ENCODE measurements at places on chromosomes 12 and 14.

GRCh38 chr12:31589904-31590641 is 863 bp downstream of the DENND5B start:
- DNase-seq = peak; percentile 69

GRCh38 chr14:70320294-70320693 is 39.2 kb downstream of the COX16 start:
- no peak for DNase-seq

GRCh38 chr12:74152370-74152769 is 385.3 kb upstream of the ATXN7L3B start:
- DNase-seq = no peak

- DNase-seq = no peak
Measured at GRCh38 chr12:32273063-32273522, 126.3 kb upstream of the FGD4 start.

- no peak for DNase-seq
Measured at GRCh38 chr14:63220526-63220925, 16.3 kb downstream of the RHOJ start.

GRCh38 chr14:45249856-45250575 is 3.0 kb downstream of the MIS18BP1 start:
- DNase-seq = no peak

GRCh38 chr14:24082411-24083080 is 11.2 kb downstream of the CPNE6 start:
- DNase-seq = no peak

GRCh38 chr14:33186656-33187055 is 248.0 kb downstream of the NPAS3 start:
- DNase-seq = no peak

DNA sequence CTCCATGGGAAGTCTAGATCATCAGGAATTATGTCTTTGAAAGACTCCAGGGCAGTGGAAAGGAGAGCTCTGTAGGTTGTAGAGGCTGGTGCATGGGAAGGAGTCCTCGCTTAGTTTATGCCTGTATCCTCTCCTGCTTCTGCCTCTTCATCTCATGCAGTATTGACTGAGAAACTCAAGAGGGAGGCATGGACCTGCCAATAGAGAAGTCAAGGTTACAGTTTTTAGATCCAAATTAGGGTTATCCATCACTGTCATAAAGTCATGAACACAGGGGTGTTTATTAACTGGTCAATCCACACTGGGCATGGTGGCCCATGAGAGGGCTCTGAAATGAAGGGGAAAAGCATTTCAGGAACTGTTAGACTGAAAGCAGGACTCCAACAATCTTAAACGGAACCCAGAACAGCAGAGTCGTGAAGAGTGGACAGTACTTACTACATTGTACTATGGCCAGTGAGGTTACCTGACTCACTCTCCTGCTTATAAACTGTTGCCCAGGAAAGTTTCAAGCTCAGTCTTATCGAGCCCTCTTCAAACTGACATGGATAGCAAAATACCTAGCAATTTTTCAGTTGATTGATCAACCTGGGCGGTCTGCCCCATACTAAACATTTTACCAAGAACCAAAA is 30.1 kb upstream of the DHRS7 start:
- no peak for DNase-seq

DNA sequence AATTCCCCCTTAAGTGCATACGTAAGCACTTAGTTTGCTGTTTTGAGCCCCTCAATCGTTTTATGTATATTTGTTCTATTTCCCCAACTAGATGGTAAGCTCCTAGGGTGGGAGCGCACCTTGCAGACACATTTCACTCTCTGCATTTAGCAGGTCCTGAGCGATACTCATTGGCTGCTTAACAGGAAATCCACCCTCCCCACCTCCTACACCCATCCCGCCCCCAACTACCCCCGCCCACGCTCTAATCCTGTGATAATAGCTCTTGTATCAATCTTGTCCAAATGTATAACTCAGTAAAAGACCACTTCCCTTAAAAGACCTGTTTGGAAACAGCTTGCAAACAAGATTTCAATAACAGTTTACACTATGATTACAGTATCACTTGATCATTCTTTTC is 8.1 kb downstream of the LPAR5 start:
- DNase-seq = peak; percentile 35

DNA sequence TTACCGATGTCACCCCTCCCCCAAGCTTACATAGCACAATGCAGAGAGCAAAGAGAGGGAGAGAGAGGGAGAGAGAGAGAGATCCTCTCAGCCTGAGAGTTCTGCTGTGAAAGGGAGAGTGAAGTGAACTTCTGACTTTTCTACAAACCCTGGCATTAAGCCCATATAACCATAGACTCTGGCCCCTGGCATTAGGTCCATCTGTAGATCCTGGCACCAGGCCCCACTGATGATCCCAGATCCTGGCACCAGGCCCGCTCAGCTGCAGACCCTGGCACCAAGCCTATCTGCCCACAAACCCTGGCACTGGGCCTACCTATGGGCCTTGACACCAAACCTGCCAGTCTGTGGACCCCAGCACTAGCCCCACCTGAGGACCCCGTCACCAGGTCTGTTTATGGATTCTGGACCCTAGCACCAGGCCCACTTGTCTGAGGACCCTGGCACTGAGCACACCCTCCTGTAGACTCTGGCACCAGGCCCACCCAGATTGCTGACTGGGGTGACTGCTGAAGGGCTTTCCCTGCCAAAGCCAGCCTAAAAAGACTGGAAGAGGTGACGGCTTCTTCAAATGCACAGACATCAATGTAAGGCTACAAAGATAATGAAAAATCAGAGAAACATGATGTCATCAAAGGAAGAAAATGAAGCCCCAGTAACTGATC is 14.5 kb upstream of the KRT83 start:
- no peak for DNase-seq

- no peak for DNase-seq
Measured at GRCh38 chr12:22974865-22975264, 349.9 kb downstream of the ETNK1 start.

- DNase-seq = no peak
Measured at GRCh38 chr12:33560653-33561208, 121.1 kb upstream of the SYT10 start.

- DNase-seq = no peak
Measured at GRCh38 chr12:11732023-11732422, 82.5 kb downstream of the ETV6 start.

- peak; percentile 76 for DNase-seq
Measured at GRCh38 chr12:47758834-47759690, at the start of gene RAPGEF3. Gene RAPGEF3, minus strand, starts transcription at chr12:47758880. Its CDS starts 324 bp downstream, at chr12:47758556.

- DNase-seq = peak; percentile 90
Measured at GRCh38 chr12:123142921-123143735, 7.8 kb downstream of the PITPNM2 start.

DNA sequence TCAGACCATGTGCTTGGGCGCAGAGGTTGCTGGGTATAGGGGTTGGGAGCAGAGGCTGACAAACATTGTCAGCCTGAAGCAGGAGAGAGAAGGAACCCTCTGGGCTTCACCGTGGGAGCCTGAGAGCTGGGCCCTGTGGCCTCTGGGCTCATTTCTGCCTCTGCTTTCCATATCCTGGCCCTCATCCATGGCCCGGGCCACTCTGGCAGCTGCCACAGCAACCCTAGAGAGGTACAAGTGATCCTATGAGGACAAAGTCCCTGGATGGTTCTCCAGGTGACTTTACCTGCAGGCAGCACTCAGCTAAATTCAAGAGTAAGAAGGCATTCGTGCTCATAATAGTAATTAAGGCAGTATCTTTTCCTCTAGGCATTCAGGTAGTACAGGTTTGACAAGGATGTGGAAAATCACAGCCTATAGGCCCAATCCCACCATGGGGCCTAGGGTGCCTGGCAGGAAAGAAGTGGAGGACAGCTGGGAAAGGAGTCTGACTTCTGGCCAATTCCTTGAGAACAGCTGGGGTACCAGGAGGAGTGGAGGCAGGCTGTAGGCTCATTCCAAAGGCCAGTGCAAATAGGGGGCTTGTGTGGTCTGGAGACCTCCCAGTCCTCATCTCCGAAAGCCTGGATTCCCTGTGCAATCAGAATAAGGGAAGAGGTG is 3.6 kb upstream of the TTC7B start:
- no peak for DNase-seq

DNA sequence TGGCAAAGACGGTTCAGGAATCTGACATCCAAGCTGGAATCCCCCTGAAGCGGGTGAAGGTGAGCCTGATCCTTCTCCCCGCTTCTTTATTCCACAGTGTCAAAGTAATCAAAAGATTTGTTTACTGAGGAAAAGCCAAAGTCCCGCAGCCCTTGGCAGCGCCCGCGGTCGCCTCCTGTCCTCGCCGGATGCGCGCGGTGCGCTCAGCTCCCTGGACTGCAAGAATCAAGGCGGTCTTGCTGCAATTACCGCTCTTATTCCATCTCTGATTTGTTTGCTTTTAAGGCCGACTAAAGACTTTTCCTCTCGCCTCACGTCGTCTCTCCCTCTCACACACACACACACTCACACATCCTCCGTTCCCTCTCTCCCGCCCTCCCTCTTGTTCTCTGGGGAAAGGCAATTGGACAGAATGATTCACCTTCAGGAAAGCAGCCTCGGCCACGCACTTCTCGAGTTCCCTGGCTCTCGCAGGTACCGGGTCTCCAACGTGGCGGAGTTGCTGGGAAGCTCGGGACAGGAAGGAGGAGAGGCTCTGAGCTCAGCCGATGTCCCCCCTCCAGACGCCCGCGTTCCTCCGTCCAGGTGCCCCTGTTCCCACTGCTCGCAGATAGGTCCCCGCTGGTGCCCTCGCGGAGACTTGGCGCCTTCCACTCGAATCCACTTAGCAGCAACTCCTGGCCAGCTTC is 68.6 kb upstream of the USP15 start:
- peak; percentile 21 for DNase-seq

- DNase-seq = peak; percentile 94
Measured at GRCh38 chr12:54356951-54357356, 7.3 kb downstream of the GPR84 start.

DNA sequence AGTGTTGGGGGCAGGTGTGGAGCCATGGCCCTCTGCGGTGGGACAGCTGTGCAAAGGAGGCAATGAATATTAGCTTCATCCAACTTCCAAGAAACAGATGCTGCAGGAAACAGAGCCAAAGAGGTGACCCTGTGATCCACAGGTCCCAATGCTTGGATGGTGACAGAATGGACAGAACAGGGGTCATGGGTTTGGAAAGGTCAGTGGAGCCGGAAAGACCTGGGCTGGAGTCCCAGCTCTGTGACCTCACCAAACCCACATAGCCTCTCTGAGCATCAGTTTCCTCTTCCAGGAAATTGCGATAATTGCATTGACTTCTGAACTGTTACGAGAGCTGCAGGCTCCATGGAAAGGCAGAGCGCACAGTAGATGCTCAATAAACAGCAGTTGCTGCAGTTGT is 110.2 kb upstream of the GSC start:
- DNase-seq = no peak

DNA sequence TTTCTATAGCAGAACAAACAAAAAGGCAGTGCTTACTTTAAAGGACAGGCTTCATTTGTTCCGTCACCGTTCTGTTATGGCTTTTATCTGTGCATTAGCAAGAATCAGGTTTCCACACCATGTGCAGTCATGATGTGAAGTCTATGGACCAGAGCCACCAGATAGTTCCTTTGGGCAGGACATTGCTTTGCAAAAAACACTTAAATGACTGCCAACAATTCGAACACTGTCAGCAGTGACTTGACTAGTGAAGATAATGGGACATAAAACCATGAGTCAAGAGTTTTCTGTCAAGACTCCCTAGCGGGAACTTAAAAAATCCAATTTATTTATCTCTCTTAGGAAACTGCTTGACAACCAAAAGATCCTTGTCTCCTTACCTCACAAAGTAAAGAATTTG is 80.3 kb downstream of the NKX2-1 start:
- DNase-seq = no peak

DNA sequence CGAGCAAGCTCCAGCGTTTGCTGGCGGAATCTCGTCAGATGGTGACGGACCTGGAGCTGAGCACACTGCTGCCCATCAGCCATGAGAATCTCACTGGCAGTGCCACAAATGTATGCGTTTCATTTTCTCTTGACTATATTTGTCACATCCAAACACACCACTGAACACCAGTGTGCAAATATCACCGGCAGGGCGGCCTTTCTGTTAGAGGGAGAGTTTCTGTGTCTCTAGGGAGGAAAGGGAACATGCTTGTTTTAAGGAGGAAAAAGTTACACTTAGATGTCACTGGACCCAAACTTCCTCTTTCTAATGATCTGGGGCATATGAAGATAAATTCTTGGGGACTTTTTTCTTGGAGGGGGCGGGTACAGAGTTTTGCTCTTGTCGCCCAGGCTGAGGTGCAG is 21.9 kb upstream of the HIP1R start:
- DNase-seq = no peak

- DNase-seq = no peak
Measured at GRCh38 chr14:74085047-74085637, 386 bp downstream of the LIN52 start.

DNA sequence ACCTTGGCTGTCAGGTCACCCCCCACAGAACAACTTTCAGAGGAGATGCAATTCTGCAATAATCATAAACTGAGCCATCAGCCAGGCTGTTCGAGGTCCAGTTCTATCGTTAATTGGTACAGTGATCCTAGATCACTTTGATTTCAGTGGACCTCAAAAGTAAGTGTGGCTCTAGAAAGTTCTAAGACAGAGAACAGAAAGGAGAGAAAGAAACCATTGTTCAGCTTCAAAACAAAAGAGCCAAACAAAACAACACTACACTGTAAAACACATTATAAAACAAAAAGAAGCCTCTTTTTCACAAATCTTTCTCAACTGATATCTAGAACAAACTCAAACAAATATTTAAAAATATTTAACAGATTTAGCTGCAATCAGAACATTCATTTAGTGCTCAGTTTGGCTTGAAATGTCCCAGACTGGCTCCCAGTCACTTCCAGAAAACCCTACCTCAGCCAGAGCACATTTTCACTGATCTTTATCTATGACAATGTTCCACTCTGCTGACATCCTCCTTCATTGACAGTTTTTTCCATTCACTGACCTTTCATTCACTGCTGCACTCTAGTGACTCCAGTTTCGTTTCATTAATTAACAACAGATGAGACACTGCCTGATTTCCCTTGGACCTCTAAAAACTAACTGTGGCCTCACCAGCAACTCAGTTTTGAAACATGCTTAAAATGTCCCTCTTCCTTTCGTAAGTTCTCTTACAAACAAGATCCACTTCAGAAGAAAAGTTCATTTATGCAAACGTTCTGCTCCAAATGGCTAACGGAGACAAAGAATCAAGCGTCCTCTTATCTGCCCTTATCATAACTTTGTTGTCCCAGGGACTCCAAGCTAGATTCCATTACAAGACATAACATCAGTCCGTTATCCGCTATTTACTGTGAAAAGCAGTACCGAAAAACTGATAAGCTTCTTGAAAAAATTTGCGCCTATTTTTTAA is 56.8 kb downstream of the DUSP16 start:
- DNase-seq = no peak

GRCh38 chr14:73166399-73166798 is 30.1 kb downstream of the PSEN1 start:
- no peak for DNase-seq

- DNase-seq = no peak
Measured at GRCh38 chr12:38543151-38543550, 226.6 kb downstream of the ALG10B start.

DNA sequence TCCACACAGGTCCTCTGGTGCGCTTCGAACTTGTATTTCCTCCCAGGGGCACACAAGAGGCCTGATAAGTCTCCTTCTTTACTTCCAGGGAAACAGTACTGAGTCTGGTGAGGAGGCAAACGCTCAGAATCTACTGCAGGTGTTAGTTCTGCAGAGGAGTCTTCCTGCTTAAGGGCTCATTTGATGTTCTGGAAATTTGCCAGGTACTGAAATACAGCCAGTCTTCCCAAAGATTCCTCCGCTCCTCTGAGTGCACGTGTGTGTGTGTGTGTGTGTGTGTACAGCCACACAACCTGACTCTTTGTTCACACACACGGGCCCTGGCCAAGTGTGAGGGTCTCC is 92.0 kb downstream of the FBXL14 start:
- DNase-seq = no peak

Measured in WERI-Rb-1 (cell line).